ENCODE measurements at places on chromosomes 6 and 20. TPM values are rescaled to one million over a fixed set of nuclear protein-coding genes. Genes with fewer than 3 reads are reported as not detected.

- no peak for DNase-seq
Observed at GRCh38 chr20:24961384-24962181, 12.5 kb downstream of the CST7 start.

DNA sequence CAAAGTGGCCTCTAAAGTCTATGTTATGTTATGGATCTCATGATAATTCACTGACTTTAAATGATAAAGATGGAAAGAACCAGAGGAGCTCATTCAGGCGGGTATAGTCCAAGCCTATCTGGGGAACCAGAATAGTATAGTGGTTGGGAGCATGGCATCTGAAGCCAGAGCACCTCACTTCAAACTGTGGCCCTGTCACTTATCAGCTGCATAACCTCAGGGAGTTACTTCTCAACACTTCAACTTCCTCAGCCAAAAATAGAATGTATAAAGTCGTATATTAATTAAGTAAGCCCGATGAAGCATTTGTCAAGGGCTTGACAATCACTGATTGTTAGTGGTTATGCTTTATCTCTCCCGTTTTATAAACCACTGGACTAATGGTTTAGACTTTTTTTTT lies 112.7 kb downstream of the RTN4IP1 start:
- no peak for DNase-seq

DNA sequence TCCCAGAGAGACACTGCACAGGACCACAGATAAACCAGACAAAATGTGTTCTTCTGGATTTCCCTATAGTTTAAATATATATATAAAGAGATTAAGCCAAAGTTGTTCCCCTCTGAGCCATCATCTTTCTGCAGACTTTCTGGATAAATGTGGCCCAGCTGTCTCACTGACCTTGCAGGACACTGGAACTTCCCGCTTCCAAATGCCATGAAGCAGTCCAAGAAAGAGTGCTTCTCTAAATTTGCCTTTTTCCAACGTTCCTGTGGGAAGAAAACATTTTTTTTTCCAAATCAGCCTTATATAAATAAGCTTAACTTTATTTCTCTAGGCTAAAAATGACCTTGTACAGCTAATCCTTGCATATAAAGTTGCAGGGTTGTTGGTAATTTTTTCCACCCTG lies 65.7 kb downstream of the CYP39A1 start:
- DNase-seq = no peak

DNA sequence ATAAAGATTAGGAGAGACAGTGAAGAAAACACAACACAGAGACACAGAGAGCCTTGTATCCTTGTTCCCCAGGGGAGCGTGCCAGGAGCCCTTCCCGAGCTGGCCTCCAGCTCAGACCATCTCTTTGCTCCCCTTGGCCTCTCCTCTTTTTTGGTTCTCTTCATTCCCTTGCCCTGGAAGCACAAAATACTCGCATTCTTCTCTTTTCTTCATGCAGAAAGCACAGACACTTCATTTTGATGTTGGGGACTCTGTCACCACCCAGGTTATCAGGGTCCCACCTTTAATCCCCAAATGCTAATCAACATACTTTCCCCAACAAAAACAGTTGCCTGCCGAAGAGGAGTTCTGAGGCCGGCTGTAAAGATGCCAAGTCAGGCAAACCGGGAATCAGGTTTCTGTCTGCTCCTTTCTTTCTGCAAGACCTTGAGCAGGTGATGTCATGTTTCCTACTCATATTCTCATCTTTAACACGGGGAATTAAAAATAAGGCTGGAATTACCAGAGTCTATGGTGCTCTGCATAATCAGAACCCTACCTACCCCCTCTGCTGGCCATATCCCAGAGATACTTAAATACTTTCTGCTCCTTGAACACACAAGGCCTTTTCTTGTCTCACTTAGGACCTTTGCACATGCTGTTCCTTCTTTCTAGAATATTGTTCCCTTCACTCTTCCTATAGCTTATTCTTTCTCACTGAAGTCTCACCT lies 21.7 kb downstream of the TGM6 start:
- no peak for DNase-seq

DNA sequence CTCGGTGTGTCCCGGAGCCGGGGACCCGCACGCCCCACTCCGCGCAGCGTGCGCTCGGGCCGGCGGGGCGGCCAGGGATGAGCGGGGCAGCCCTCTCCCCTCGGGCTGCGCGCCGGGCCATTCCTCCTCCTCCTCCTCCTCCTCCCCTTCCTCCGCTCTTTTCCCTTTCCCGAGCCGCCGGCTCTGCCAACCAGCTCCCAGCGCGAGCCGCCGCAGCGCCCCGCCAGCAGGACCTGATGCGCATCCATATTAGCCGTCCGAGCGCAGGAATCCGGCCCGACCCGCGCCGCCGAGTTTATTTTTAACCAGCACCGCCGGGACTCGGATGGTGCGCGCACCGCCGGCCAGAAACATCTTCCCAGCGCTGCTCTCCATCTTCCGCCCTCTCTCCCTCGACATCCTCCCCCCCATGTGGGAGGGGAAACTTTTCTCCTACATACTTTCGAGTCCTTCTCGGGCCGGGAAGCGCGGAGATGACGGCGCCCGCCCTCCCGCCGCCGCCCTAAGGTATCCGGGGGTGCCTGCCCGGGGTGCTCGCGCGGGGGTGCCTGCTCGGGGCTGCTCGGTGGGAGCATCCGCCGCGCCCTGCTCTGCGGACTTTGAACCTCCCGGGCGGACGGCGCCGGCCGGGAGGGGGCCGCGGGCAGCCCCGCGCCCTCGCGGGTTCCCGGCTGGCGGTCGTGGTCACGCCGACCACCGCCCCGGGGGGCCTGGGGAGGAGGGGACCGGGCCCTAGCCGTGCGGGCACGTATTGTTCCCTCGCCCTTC lies 619 bp downstream of the RREB1 start:
- no peak for DNase-seq

Gene MYLK2
- not detected for polyA plus RNA-seq

Gene CRISP3
- 0.65 TPM for polyA plus RNA-seq

Gene IMPG1
- not detected for polyA plus RNA-seq
